ENCODE measurements at places on chromosomes 5 and 9.

GRCh38 chr9:114483499-114483898 is 21.8 kb downstream of the WHRN start:
- no peak for DNase-seq

- no peak for DNase-seq
Measured at GRCh38 chr9:35136866-35137265, 21.2 kb upstream of the ATOSB start.

DNA sequence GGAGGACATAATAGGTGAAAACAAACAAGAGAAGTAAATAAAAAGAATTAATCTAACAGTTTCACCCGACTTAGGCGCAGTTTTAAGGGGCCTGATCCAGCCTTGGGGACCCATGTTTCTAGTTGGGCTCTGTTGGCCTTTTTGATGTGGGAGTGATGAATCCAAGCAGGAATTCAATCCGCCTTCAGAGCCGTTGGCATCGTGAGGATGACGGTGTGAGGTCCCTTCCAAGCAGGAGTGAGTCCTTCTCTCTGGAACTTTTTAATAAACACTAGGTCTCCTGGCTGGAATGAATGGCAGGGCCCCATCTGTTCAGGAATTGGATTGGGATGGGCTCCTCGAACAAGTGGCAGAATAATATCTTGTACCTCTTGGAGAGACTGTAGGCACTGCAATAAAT is 22.3 kb upstream of the RHOBTB3 start:
- no peak for DNase-seq

DNA sequence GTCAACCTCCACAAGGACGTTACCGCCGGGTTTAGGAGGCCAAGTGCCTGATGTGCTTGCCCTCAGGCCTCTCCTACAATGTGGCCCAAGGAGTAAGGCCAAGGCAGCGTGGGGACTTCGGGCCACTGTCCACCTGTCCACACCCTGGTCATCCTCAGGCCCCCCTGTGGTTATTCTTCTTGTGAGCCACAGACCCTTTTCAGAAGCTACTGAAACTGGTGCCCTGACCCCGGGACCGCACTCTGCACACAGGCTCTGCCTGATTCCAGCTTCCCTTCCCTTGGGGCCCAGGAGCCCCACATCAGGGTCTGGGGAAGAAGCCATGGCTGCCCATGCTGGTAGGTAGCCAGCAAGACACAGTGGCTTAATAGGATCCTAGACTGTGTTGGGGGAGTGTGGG is 128.8 kb downstream of the OLFM1 start:
- no peak for DNase-seq

DNA sequence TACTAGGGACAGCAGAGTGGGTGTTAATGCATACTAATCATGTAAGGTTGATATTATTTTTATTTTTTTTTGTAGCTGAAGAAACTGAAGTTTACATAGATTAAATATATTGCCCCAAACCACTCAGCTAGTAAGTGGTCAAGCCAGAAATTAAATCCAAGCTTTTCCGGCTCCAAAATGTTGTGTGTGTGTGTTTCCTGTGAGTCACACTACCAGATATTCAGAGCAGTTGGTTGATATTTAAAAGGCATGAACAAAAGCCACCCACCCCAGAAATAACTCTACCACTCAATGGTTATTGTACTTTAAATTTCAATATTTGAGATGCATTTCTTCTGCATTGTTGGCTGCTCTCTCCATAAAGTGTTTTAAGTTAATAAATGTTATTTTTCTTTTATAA is 29.5 kb downstream of the KCNN2 start:
- DNase-seq = no peak

All from fibroblast of skin of left biceps (primary cell).